ENCODE measurements at places on chromosomes 6 and 20.

DNA sequence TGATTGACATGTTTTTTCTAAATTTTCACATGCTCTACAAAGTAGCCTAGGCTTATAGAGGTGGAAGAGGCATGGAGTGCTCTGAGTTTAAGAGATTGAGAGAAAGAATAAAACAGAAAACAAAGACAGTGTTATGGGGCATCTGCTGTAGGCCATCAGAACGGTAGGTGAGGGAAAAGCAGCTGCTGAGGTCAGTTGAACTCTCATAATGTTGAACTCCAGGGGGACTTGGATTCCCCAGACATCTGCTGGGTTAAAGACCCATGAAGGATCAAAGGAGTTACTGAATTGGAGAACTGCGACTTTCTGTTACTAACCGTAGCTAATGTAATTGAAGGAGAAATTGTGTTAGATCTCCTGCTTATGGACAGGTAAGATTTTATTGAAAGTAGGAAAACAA is 333.9 kb downstream of the TFAP2B start:
- DNase-seq = no peak

GRCh38 chr6:20167601-20168000 is 44.7 kb downstream of the MBOAT1 start:
- DNase-seq = no peak

DNA sequence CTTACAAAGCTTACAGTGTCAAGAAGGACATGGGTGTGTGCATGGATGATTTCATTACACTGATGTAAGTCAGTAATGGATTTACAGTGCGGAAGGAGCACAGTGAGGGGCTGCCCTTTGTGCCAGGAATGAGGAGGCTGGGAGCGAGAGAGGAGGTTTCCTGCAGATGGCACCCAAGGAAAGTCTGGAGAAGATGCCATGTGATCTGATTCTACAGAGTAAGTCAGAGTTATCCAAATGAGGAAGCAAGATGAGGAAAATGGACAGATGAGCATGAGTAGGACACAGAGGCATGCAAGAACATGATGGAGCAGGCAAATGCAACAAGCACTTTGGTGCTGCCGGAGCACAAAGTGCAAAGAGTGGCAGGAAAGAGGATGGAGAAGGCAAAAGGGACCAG is 29.7 kb downstream of the MAP7 start:
- no peak for DNase-seq

GRCh38 chr6:3372912-3373554 is 83.8 kb downstream of the SLC22A23 start:
- no peak for DNase-seq

GRCh38 chr6:135861189-135861588 is 9.7 kb downstream of the PDE7B start:
- DNase-seq = no peak

- no peak for DNase-seq
These were observed 579.0 kb upstream of the FLRT3 start for GRCh38 chr20:14916360-14916920.

DNA sequence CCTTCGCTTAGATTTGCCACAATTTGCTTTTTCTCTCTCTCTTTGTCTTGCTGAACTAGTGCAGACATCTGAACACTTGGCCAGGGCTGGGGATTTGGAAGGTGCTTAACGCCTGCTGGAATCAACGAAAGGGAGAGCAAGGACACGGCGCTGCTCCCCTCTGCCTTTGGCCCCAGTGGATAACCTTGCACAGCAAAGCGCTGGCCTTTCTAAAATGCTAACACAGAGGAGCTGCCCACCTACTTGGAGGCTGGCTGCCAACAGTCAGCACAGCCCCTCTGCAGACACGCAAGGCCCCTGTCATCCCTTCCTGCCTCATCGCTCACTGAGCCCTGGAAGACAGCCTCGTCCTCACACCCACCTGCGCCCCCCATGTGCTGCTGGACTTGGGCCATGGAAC is 37.5 kb downstream of the C20orf203 start:
- no peak for DNase-seq

- DNase-seq = no peak
These were observed 69.4 kb downstream of the BACH2 start for GRCh38 chr6:90227213-90227612.

DNA sequence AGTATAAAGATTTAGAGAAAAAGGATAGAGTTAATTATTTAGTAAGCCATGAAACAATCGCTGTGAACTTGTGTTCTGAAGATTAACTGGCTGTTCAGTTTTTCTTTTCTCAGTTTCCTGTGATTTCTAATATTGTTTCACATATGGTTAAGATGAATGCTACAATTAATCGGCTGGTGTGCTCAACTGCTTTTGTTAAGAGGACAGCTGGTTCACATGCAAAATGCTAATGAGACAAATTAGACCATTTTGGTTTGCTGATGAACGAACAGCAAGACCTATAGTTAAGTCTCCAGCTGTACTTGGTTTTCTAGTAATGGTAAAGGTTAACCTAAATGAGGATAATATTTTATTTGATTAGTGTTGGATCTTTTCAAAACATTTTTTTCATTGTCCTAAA is 10.8 kb upstream of the NHSL1 start:
- DNase-seq = no peak

GRCh38 chr6:44315951-44316350 is 2.8 kb upstream of the AARS2 start:
- DNase-seq = no peak

DNA sequence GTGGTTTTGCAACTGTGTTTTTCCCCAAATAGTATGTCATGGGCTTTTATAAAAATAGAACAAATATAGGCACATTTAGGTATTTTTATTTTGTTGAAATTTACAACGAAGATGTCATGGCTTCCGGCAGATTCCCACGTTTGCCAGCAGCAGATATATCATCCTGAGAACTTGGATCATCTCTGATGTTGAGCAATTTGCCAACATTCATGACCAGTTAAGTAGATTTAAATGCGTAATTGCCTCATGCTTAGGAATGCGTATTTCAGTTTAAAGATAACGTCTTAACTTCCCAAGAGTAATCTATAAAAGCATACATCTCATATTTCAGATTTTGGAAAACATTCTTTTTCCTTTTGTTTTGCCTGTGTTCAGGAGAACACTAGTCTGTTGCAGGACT is 457.8 kb downstream of the QKI start:
- DNase-seq = no peak

GRCh38 chr6:3773678-3774298 is 22.3 kb upstream of the PXDC1 start:
- no peak for DNase-seq

- no peak for DNase-seq
These were observed 13.1 kb downstream of the CD93 start for GRCh38 chr20:23072892-23073586.

DNA sequence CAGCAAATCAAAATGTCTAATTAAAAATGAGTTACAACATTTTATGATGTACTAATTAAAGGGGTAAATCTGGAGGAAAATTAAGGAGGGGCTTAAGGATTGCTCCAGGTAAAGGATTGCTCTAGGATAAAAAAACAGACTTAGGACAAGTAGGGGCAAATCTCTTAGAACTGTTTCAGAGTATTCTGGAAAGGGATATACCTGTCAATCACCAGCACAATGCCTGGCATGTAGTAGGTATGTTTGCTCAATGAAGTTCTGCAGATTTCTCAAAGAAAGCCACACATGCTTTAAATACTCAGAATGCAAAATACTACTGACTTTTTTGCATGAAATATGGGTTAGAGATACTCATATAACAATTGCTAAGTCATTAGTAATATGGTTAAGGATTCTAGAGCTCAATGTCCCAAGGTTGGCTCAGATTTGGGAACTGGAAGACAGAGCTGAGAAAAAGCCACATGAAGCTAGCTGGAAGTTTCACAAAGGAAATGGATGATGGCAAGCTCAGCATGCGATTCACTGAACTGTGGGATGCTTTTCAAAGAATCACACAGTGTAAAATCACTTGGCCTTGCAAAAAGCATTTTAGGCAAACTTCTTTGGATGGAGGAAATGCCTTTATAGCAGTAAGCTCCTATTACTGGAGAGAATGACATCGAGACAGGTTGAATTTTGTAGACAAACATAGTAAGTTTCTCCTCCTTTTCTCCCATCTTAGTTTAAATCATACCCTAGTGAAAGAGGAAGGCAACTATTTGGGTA is 72.8 kb downstream of the MAP3K5 start:
- no peak for DNase-seq

GRCh38 chr6:76697585-76697984 is 625.1 kb upstream of the IMPG1 start:
- DNase-seq = no peak

- DNase-seq = no peak
These were observed 988.7 kb downstream of the HACE1 start for GRCh38 chr6:103870970-103871369.

DNA sequence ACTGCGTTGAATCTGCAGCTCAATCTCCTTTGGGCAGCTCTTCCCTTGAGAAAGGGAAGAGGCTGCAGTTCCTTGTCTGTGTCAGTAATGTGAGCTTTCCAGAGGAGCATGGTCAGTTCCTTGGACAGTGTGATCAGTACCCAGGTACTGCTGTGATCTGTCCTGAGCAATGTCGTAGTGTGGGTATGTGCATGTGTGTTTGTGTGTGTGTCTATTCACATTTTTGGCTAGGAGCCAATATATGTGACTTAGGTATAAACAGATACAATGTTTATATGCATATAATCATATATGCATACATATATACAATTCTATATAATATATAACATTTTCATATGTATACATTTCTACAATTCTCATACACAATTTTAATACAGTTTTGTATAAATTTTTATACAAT is 85.4 kb upstream of the OLIG3 start:
- no peak for DNase-seq

GRCh38 chr20:46622165-46622564 is 29.1 kb downstream of the SLC13A3 start:
- DNase-seq = no peak

GRCh38 chr6:142008016-142008735 is 124.5 kb upstream of the GJE1 start:
- DNase-seq = no peak

- no peak for DNase-seq
These were observed 76.1 kb downstream of the DTD1 start for GRCh38 chr20:18663932-18664331.

- no peak for DNase-seq
These were observed 600.6 kb upstream of the CHD6 start for GRCh38 chr20:42218621-42219374.

Measured in hematopoietic multipotent progenitor cell treated with erythropoietin and hydrocortisone succinate and interleukin-3 and kit ligand, for 17 days (in vitro differentiated cells).